Activated CD4-positive, alpha-beta T cell treated with anti-CD3 and anti-CD28 coated beads for 1 hour (primary cell): ENCODE measurements at places on chromosomes 16 and 17.

GRCh38 chr16:82092711-82093110, 57.7 kb downstream of the HSD17B2 start:
- DNase-seq: no peak

DNA sequence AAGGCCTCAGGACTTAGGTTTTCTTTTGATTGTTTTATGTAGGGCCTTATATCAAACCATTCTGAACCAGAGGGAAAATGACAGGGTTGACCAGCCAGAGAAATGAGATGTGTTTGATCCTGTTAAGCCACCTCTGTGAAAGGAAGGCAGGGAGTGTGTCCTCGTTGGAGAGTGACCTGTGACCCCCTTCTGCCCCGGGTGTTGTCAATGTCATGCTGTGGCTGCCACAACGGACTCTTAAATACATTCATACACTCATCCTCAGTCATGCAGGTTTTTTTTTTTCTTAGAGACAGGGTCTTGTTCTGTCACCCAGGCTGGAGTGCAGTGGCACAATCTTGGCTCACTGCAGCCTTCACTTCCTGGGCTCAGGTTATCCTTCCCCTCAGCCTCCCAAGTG, 6.1 kb downstream of the MYCBPAP start:
- no peak for DNase-seq

GRCh38 chr16:51445250-51445649, 294.2 kb upstream of the SALL1 start:
- no peak for DNase-seq

- DNase-seq: no peak
Measured at GRCh38 chr17:14337596-14338079, 36.8 kb downstream of the HS3ST3B1 start.

DNA sequence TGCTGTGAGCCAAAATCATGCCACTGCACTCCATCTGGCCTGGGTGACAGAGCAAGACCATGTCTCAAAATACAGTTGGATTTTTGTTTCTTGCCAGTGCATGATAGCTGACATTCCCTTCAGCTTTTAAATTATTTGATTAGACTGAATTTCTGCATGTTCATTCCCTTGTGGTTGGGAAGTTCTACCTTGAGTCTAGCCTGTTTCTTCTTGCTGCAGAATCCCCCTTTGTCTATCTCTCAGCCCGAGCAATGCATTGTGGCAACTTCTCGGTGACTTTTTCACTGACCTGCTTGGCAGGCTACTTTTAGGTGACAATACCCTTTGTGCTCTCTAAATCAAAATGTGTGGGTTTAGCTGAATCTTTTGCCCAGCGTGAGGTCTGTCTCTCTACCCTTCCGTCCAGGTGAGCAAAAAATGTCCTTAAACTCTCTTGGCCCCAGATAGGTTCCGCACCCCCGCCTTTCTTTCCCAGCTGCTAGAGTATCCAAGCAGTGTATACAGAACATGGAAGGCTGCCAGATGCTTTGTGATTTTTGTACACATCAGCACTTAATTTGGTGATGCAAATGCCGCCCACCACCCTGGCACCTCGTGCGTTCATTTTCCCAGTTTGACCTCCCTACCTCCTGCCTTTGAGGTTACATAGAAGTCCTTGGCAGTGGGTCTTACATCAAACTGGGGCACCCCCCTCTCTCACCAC, 130.2 kb downstream of the ABCC6 start:
- DNase-seq: no peak

DNA sequence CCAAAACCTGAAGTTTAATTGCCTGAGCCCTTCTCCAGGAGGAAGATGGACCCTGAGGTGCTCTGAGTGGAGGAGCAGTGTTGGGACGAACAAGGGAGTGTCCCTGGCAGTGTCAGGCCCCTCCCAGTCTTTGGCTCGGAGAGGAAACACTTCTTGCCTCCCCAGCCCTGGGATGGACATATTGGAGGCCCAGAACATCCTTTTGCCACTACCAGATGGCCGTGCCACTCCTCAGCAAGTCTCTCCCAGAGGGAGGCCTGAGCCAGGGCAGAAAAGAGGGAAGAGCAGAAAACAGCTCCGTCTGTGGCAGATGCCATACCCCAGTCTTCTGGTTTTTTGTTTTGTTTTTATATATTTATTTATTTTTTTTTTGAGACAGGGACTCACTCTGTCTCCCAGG, 91.5 kb upstream of the CRHR1 start:
- no peak for DNase-seq

DNA sequence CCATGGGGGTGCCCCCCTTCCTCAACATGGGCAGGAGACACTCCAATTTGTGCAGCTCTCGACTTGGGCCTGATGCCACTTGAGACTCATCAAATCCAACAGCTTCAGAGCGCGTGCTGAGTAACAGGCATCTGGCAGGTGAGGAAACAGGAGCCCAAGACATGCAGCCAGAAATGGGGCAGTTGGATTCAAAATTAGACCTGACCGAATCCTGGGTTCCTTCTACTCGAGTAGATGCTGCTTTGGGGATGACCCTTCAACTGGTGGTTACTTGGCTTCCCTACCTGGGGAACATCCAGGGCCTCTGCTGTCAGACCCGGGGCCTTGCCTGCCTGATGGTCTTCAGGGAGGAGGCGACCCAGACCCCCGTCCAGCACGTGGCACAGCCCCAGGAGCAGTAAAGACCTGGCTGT, 488 bp upstream of the NTN3 start:
- no peak for DNase-seq

DNA sequence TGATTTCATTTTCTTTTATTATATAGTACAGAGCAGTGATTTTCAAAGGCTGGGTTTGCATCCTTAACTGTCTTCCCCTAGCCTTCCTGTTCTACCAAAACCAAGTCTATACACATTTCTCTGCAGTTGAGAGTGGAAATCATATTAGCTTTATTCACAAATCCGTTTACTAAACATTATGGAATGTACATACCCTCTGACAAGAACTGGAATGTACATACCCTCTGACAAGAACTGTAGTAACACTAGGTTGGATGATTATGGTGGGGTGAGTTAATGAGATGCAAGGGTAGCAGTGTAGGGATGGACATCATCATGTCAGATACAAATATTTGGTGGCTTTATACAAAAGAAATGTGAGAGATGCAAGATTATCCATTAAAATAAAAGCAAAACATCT, 154.8 kb downstream of the CYB561 start:
- no peak for DNase-seq

DNA sequence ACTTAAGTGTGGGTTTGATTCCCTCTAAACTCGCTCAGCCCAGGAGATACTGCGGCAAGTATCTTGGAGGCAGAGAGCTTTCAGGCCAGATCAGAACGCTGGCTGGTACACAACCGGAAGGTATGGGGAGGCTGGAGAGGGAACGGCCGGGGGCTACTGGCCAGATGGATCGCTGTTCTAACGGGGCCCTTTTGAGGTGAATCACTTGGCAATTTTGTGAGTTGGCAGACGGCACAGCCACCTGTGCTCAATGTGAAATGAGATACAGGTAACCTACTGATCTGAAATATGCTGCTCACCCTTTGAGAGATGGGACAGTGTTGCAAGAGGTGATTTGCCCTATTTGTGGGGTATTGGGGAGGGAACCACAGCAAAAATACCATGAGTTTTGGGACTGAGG, 622.9 kb upstream of the RBFOX1 start:
- DNase-seq: no peak

GRCh38 chr17:21453144-21453898, 77.2 kb downstream of the KCNJ12 start:
- DNase-seq: no peak

DNA sequence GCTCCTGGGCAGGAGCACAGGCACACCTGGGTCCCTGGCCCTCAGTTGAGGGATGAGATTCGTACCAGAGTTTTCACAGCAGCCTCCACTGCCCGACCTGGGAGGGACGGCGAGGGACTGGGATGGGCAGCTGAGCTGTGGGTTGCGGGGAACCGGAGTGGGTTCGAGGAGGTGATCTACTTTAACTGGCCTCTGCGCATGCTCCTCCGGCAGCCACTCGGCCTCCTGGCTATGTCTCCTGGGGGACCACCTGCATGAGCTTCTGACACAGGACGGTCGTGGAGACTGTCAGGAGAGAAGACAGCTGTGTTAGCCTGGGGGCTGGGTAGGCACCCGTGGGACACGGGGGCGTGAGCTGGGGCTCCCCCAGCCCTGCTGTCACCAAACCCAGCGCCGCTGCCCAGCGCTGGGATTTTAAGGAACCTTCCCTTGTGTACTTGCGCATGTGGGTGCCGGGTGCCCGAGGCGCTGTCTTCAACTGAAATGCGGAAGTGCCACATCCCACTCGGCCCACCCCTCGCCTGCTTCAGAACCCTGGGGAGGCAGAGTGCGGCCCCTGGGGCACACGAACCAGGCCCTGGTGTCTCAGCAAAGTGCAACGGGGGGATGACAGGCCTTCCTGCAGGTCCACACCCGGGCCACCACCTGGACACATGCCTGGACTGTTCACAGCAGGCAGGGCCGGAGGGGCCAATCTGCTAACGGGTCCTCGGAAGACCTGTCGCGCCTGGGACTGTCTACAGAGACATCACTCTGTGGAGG, 36.4 kb downstream of the SLC7A5 start:
- DNase-seq: no peak

DNA sequence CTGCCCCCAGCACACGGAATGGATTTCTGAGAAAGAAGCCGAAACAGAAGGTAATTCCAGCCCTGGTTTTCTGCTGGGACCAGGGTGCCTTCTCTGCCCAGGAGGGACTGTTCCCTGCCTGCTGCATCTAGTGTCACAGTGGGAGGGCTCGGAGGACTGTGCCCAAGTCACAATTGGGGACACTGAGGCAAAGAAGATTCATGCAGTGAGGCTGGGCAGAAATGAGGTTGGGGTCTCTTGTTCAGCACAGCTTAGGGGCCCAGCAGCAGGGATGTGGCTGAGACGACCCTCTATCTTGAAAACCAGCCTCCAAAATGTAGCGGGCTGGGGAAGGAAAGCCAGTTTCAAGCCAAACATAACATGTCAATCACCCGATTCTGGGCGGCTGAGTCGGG, 592 bp downstream of the IL21R start:
- DNase-seq: no peak

GRCh38 chr17:79083191-79083971, 8.8 kb downstream of the ENGASE start:
- DNase-seq: no peak

DNA sequence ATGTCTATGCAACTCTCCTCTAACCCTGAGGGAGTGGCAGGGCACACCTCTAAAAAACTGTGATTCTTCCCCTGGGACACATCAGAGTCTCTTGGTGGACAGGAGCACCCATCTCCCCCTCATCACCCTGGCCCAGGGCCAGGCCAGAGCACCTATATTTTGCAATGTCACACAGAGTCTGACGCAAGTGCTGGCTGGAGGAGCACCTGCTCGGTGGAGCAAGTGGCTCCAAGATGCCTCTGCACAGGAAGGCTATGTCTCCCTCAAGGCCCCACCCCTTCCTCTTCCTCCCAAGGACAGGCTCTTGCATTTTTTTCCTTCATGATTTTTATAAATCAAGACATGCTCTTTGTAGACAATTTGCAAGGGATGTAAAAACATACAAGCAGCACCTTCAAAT, 13.3 kb downstream of the SNN start:
- DNase-seq: no peak
